ENCODE measurements at places on chromosomes 16 and 17. TPM values are rescaled to one million over a fixed set of nuclear protein-coding genes. Genes with fewer than 3 reads are reported as not detected.
A peak's percentile ranks its signal among the peaks of the same experiment; 100 is the strongest.

- DNase-seq, result peak; percentile 30
Observed at GRCh38 chr16:56743840-56744239, 13.9 kb downstream of the NUP93 start.

- no peak for DNase-seq
Observed at GRCh38 chr17:7882068-7882467, 6.5 kb upstream of the CHD3 start.

- no peak for DNase-seq
Observed at GRCh38 chr17:70093163-70093562, 18.1 kb downstream of the KCNJ16 start.

DNA sequence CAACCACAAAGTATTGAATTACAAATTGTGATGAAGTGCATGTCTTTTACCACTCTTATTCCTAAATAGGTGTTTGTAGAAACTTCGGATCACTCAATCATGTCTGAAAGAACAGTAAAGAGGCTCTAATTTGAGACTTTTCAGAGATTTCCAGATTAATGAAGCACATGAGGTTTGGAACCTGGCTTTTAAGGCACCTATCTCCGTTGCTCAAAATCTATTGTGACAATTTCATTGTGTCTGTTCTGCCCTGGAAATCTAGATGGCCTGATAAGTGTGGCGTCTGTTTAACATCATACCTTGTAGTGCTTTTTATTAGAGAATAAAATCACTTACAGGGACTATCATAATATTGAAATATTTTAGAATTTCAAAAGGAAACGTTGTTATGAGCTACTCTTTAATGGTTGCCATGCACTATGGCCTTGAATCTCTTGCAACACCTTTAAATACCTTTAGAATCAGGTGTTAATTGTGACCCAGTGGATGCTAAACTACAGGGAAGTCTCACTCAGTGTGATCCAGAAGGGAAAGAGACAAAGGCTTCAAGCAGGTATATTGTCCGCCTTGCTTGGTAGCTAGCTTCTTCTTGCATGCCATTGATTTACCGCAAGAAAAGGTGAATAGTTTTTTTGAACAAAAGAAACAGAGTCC lies 210.3 kb downstream of the CNTNAP4 start:
- no peak for DNase-seq

DNA sequence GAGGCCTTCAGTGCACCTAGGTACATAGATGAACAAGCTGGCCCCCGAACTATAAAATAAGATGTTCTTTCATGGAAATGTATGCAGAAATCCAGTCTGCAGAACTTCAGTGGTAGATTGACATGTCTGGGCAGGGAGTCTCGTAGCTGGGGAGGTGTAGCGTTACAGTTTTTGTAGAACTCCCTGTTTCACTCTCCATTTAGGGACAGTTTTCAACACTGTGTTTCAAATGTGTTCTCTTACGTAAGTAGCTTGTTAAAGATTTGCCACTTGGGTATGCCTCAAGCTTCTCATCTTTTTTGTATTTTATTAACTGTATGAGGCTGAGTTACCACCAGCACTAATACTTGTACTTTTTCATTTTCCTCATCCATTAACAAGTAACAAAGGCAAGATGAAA lies 46.6 kb downstream of the PLD6 start:
- no peak for DNase-seq

- no peak for DNase-seq
Observed at GRCh38 chr16:54942353-54942943, 11.8 kb downstream of the IRX5 start.

GRCh38 chr16:65392806-65393565 lies 271.1 kb upstream of the CDH11 start:
- peak; percentile 69 for DNase-seq

GRCh38 chr17:16491703-16492612 lies at the start of gene LRRC75A:
Gene LRRC75A (minus strand): TSS chr17:16492193. CDS start chr17:16491990, 203 bp downstream.
- no peak for DNase-seq

- no peak for DNase-seq
Observed at GRCh38 chr17:74803388-74803930, 27.3 kb upstream of the NAT9 start.

DNA sequence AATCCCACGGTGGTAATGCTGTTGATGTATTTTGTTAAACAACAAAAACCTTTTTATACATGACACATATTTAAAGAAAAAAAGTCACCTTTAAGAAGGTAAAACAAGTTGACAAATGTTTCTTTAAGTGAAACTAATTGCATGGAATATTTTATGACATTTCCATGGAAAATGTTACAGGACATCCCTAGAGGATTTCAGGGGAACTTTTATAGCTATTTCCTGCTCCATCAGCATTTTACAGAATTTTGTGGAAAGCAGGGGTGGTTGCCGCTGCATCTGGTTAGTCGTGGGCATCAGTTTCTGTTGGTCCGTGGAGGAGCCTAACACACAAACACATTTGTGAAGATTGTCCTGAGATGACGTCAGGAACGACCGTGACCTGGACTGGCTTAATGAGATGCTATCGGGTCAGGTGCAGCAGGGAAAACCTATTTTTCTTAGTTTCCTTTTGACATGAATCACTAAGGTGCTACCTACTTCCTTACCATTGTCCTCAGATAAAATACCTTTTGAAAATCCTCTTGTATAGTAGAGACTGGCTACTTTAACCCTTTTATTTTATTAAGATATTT lies 305.1 kb downstream of the MAP2K6 start:
- no peak for DNase-seq

GRCh38 chr17:16507918-16508533 lies 16.0 kb upstream of the LRRC75A start:
- DNase-seq, result no peak

DNA sequence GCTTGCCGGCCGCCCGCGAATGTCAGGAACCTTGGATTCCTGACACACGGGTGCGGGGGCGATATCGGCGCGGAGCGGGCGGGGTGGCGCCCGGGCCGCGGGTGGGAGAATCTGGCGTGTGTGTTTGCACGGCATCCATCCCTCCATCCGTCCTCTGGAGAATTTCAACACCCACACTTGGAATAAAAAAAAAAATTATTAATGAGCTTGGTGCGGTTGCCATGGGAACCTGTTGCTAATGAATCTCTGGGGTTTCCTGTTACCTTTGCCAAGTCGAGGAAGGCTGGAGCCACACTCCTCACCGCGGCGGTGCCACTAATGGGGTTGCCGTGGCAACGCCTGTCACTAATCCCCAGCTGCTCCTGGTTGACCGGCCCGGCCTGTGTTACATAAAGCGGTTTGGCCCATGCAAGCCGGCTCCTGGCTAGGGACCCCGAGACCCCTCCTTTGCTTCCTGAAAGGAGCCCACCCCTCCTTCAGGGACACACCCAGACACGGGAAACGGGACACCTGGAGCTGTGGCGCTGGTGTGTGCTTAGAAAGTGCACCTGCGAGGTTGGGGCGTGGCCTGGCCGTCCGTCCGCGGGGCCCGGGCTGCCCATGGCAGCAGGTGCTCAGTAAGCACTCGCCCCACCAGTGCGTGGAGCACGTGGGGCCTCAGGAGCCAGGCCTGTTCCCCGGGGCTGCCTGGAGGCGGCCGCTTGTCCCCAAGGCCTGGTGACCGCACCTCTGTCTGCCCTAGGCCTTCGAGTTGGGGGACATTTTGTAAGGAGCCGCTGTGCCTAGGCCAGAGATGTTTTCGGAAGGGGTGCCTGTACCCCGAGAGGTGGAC lies 14.6 kb downstream of the CACNA1H start:
- peak; percentile 84 for DNase-seq

GRCh38 chr16:14125000-14125681 lies 54.0 kb downstream of the MRTFB start:
- no peak for DNase-seq

DNA sequence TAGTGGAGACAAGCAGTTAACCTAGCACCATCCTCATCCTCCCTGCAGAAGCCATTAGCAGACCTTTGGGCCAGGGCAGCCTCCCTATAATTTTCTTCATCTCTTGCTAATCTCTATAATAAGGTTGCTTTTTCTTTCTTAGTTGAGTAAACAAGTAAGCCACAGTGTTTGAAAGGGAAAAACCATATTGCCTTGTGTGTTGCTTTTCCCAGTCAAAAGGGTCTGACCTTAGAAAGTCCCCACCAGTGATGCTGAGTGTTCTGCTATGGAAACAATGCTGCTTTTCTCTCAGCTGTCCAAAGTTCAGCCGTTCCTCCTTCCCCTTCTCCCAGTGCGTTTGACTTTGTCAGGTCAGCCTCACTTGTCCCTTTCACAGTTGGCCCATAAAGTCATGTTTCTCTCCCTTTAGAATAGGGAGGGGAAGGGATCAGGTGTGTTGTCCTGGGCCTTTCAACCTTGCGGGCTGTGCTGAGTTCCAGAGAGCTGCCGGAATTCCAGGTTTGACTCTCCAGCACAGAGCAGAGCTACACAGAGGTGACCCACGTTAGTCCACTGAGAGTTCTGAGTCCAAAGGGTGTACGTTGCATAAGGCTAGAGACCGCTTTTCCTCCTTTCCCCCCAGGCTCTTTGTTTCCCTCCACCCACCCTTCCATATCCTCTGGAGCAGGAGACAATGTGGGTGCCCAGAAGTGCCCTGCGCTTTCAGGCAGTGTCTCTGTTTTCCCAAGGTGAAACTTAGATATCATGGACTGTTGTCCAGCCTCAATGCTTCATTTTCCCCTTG lies 15.9 kb upstream of the CLEC18C start:
- no peak for DNase-seq

DNA sequence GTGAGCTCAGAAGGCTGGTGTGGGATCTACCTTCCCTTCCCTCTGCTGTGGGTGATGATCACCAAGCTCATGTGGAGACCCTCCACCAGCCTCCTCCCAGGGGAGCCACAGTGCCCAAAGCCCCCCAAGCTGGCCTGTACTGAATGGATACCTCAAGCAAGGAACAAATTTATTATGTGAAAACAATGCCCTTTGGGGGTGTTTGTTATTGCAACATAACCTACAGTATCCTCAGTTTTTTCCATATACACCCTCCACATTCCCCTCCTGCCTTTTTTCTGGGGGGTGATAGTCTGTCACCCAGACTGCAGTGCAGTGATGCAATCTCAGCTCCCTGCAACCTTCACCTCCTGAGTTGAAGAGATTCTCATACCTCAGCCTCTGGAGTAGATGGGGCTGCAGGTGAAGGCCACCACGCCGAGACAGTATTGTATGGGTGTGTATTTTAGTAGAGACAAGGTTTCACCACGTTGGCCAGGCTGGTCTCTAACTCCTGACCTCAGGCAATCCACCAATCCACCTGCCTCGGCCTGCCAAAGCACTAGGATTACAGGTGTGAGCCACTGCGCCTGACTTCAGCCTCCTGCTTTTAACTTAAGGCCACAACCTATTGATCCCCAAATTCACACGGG lies 215.9 kb downstream of the CPPED1 start:
- no peak for DNase-seq

DNA sequence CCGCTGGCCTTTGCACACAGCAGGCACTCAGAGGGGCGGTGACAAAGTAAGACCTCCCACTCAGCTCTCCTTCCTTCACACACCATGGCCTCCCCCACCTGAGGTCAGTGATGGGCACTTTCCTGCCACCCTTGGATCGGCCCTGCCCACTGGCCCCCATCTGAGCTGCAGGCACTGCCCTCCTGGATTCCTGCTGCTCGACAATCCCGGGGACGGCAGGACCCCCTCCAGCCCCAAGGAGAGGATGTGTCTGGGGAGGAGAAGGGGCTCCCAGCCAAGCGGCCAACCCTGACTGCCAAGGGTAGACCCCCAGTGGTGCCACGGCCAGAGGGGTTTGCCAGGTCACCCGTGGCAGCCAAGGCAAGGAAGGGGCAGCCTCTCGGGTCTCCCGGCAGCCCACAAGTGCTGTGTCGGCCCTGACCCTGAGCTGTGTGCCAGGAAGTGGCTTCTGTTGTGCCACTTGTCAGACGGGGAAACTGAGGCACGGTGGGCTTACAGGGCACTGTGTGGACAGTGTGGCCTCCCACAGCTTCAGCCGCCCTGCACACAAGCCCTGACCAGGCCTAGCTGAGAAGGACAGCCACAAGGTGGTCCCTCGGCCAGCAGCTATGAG lies 22.7 kb downstream of the PIEZO1 start:
- no peak for DNase-seq

DNA sequence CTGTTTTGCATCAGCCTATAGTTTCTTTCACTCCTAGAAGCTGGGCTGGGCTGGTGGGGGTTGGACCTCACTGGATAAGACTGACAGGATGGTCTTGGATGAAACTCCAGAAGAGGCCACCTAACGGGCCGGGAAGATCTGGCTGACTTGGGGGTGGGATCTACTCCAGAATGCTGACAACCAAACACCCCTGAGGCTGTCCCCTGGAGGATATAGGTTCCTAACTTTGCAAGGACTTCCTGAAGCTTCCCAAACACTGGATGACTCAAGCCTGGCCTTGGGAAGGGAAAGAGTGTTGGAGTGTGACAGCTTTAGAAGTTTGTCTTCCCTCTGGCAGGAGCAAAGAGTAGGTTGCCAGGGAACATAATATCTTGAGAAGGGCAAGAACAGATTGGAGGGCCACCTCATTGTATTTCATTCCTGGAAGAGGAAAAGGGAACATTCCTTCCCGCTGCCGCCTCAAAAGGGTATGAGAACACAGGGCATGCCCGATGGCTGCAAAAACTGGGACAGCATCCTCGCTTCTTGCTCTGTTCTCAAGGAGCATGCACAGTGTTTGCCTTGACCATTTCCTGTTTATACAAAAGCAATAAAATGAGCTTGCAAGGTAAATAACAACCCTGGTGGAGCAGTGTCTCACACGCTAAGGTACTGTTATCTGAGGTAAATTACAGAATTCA lies 6.8 kb upstream of the CYB5B start:
- no peak for DNase-seq

DNA sequence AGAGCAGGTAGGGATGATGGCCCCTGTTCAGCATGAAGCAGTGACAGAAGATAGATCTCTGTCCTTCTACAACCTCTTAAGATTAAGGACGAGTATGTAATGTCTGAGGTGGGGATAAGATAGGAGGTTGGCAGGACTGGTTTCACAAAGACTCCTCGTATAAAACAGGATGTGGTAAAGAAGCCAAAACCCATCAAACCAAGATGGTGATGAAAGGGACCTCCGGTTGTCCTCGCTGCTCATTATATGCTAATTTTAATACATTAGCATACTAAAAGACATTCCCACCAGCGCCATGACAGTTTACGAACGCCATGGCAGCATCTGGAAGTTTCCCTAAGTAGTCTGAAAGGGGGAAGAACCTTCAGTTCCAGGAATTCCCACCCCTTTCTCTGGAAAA lies 27.3 kb downstream of the MIS12 start:
- DNase-seq, result no peak

Gene ALDH3A1
- not detected for total RNA-seq

Gene SLC35G6
- not detected for total RNA-seq

Gene QPRT
- 98.1 TPM for total RNA-seq

Gene PFN1
- total RNA-seq, result 1,346 TPM

Gene PPY
- total RNA-seq, result not detected

Gene HSD17B2
- total RNA-seq, result not detected

Gene PDILT
- total RNA-seq, result not detected

Gene KRT28
- not detected for total RNA-seq

Gene HOXB6
- not detected for total RNA-seq

Gene LDHD
- not detected for total RNA-seq

Gene C17orf100
- 3.1 TPM for total RNA-seq

Gene EFTUD2
- 133 TPM for total RNA-seq

Gene FOXO3B
- total RNA-seq, result 7.1 TPM

Gene MAPT
- total RNA-seq, result 2.2 TPM

Gene CACNG1
- not detected for total RNA-seq

Gene CCL2
- total RNA-seq, result 44.1 TPM

Gene KCNH6
- not detected for total RNA-seq

All from astrocyte (in vitro differentiated cells and primary cell).